ENCODE measurements at places on chromosomes 3 and 15.

GRCh38 chr3:195539479-195539878, 3.6 kb downstream of the PPP1R2 start:
- DNase-seq = no peak

- no peak for DNase-seq
These were observed 109.6 kb upstream of the LMOD3 start for GRCh38 chr3:69231929-69232440.

- DNase-seq = no peak
These were observed 6.3 kb upstream of the BHLHE40 start for GRCh38 chr3:4972652-4973643.

- DNase-seq = no peak
These were observed 9.4 kb upstream of the CHAC1 start for GRCh38 chr15:40943764-40944365.

- no peak for DNase-seq
These were observed 339.9 kb upstream of the KCNH8 start for GRCh38 chr3:18808429-18808828.

GRCh38 chr3:112136959-112137693, 4.1 kb upstream of the GCSAM start:
- no peak for DNase-seq

DNA sequence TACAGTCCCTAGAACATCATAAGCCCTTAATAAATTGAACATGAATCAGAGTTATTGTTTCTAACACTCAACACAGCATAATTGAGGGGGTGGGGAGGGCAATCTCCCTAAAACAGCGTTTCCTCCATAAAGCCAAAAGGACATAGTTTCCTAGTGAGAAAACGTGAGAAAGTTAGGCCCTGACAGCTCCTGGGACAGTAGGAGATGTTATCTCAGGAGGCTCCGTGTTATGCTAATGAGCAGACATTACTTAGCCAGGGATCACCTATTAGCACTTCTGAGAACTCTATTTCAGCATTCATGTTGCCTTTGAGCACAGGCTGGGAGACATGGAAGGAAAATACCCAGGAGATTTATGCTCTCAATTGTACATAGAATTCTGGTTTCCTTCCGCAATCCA, 229.1 kb upstream of the ADAMTS9 start:
- no peak for DNase-seq
